Stimulated activated CD4-positive, alpha-beta T cell treated with anti-CD3 and anti-CD28 coated beads, TNF-alpha, amount 100 ng/mL, for 4 hours (primary cell): ENCODE measurements at places on chromosomes 12 and 14.
A peak's percentile ranks its signal among the peaks of the same experiment; 100 is the strongest.

DNA sequence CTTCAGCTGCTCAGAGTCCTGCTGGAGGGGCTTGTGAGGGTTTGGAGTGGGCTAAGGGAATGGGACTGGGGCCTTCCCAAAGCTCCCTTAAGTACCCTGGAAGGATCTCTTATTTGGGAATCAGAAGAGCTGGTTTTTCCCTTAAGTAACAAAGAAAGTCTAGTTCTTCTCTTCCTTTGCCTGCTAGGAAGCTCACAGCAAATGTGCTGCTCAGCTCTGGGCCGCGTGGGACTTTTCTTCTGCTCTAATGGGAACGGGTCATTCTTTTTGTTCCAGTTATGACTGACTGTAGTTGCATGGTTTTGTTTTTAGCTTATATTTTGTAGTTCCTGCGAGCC is 6.0 kb downstream of the KIF26A start:
- no peak for DNase-seq

GRCh38 chr14:89280600-89280999 is 136.4 kb downstream of the FOXN3 start:
- DNase-seq, result no peak

DNA sequence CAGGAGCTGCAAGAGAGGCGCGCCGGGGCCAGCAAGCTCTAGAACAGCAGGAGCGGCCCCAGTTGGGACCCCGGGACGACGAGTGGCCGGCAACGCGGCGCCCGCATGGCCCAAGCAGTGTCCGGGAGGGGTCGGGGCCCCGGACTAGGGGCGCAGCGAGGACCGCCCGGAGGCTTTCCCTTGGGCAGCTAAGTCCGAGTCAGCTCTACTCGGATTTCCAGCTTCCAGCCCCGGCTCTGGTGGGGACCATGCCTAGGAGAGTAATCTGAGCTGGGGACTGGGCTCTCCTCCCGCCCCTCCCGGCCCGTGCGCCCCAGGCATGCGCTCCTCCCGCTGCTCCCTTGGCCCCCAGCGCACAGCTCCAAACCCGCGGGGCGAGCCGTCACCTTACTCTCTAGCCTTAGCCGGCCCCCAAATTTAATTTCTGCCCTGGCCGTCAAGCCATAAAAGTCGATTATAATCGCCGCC is 41.6 kb upstream of the CAPRIN2 start:
- DNase-seq, result no peak

DNA sequence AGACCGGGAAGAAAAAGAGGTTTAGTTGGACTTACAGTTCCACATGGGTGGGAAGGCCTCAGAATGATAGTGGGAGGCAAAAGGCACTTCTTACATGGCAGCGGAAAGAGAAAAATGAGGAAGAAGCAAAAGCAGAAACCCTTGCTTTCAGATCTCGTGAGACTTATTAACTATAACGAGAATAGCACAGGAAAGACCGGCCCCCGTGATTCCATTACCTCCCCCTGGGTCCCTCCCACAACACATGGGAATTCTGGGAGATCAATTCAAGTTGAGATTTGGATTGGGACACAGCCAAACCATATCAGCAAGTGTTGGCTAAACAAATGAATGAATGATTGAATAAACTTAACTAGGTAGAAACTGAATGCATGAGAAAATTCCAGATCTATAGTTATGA is 85.3 kb upstream of the PARP11 start:
- DNase-seq, result no peak

DNA sequence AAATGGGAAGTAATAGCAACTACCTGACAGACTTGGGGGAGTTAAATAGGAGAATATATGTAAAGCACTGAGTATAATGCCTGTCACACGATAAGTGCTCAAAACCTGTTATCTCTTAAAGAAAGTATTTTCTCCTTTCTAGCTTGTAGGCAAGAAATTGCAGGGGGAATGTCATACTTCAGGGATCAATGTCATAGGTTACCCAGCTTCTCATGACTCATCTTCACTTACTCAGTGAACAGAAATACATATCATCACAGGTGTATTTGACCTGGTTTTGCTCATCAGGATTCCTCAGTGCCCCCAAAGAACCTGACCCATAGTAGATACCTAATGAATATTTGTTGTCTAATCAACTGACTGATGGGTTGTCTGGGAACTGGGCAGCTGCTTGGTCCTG is 285.0 kb upstream of the ATP2B1 start:
- DNase-seq, result no peak

- DNase-seq, result no peak
Measured at GRCh38 chr12:7034464-7034863, 16.2 kb upstream of the LPCAT3 start.

DNA sequence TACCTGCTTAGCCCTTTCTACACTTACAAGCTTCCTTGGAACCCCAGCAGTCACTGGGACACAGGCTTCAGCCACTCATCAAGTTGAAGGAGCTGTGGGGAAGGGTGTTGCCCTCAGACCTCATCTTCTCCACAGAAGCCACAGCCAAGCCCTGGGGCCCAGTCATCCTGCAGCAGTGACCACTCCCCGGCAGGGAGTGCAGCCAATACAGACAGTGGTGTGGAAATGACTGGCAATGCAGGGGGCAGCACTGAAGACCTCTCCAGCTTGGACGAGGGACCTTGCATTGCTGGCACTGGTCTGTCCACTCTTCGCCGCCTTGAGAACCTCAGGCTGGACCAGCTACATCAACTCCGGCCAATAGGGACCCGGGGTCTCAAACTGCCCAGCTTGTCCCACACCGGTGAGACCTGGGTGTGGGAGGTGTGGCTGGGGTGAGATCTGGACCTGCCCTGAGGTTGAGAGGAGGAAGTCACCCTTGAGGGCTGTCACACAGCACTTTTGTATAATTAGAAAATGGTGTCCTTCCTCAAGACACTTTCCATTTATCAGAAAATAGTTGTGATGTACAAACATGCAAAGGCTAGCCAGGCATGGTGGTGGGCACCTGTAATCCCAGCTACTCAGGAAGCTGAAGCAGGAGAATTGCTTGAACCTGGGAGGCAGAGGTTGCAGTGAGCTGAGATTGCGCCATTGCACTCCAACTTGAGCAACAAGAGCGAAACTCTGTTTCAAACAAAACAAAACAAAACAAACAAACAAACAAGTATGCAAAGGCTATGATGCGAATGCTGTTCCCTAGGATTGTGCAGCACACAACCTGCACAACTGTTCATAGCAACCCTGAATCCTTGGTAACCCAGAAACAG is 9.9 kb downstream of the GLI1 start:
- DNase-seq, result no peak

GRCh38 chr12:15130541-15130940 is 90.7 kb downstream of the RERG start:
- DNase-seq, result no peak

DNA sequence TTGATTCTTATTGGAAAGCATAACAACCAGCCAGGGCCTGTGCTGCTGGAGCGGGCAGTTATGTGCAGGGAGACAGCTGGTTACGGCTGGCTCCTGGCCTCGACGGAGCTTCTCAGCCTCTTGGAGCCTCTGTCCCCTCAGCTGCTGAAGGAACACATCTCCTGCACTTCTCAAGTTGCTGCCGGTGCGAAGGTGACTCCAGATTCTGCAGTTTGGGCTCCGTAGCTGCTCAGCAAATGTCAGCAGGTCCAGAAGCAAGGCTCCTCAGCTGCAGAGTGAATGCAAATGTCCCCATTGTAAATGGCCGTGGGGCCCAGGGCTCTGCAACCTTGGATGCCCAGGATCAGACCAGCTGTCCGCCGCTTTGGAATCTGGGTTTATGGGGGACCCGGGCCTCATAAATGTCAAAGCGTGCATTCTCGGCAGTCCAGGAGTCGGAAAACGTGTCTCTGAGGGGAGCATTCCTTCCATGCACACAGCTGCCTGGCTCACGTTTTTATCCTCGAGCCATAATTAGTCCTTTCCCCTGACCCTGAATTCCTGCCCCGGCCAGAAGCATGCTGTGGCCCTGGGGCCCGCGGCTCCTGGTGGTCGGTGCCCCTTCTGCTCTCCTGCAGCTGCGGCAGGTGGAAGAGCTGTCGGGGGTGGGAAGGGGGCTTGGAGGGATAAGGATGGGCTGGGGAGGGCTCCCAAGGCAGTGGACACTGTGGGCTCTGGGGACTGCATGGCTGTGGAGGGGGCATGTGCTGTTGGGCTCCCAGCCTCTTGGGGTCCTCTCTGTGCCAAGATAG is 106.0 kb downstream of the KIF26A start:
- DNase-seq, result no peak

- peak; percentile 85 for DNase-seq
Measured at GRCh38 chr14:73851567-73852382, at the start of gene PTGR2. TSS of gene PTGR2 (plus strand) at chr14:73851831. CDS start at chr14:73858863, 7,032 bp downstream.

DNA sequence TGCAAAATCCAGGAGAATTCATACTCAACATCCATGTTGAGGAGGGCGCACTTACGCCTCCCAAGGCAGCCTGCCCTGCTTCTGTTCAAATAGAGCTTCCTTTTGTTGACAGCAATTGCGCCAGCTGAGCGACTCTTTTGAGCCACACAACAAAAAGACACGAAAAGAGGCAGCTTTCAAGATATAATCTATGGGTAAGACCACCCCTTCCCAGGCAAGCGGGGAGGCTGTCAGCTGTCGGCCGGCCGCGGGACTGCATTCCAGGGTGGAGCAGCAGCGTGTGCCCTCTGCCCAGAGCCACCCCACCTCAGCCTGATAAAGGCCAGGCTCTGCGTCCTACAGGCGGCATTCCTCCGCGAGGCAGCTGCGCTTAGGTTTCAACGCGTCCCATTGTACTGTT is 15.8 kb upstream of the STAB2 start:
- DNase-seq, result no peak

GRCh38 chr14:60757567-60758002 is 23.0 kb downstream of the MNAT1 start:
- DNase-seq, result no peak

DNA sequence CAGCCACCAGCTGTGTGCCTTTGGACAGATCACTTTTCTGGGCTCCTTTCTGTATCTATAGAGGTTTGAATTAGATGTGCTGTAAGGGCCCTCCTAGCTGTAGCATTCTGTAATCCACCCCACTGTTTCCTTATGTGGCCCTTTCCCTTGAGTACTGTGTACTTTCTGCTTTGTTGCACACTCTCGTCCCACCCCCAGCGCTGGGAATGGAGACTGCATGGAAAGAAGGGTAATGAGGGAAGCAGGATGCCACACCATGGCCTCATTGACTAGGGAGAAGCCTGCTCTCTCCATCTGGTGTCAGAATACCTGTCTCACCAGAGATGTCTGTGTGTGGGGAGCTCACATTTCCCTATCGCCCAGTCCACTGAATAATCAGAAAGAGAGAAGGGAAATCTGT is 13.6 kb upstream of the GALNT16 start:
- DNase-seq, result no peak

DNA sequence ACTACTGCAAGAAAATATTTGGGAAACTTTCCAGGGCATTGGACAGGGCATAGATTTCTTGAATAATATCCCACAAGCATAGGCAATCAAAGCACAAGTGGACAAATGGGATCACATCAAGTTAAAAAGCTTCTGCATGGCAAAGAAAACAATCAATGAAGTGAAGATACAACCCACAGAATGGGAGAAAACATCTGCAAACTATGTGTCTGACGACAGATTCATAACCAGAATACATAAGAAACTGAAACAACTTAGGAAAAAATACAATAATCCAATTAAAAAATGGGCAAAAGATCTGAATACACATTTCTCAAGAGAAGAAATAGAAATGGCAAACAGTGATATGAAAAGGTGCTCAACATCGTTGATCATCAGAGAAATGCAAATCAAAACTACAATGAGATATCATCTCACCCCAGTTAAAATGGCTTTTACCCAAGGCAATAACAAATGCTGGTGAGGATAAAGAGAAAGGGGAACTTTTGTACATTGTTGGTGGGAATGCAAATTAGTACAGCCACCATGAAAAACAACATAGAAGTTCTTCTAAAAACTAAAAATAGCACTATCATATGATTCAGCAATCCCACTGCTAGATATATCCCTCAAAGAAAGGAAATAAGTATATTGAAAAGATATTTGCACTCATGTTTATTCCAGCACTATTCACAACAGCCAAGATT is 33.8 kb upstream of the ATP2B1 start:
- no peak for DNase-seq

GRCh38 chr14:23361320-23361719 is 3.7 kb downstream of the EFS start:
- no peak for DNase-seq

GRCh38 chr12:94516985-94517384 is 57.3 kb upstream of the CEP83 start:
- no peak for DNase-seq

DNA sequence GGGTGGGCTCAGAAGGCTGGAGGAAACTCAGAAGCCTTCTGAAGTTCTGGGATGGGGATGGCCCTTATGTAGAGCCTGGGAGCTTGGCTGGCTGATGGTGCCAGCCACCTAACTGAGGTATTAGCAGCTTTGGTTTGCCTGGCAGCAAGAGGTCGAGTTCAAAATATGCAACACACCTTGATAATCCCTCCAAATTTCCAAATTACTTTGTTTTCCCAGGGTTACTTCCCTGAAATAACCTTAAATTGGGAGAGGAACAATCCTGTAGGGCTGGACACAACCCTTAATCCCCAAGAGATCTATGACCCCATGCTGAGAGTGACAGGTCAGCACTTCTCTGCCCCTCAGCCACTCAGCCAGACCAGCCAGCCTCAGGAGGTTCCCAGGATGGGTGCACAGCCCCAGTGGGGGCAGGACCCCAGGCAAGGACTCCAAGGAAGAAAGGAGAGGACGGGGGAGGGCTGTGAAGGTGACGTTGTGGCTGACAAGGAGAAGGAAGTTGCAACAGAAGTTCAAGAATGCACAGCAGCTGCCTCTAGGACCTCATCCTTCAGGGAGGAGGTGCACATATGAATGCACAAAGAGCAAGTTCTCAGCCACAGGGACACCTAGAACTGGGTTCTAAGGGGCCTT is 18.6 kb upstream of the KRT77 start:
- no peak for DNase-seq

- DNase-seq, result no peak
Measured at GRCh38 chr14:54102051-54102456, 145.4 kb upstream of the BMP4 start.

- DNase-seq, result no peak
Measured at GRCh38 chr12:57355734-57356133, 75.1 kb downstream of the R3HDM2 start.

DNA sequence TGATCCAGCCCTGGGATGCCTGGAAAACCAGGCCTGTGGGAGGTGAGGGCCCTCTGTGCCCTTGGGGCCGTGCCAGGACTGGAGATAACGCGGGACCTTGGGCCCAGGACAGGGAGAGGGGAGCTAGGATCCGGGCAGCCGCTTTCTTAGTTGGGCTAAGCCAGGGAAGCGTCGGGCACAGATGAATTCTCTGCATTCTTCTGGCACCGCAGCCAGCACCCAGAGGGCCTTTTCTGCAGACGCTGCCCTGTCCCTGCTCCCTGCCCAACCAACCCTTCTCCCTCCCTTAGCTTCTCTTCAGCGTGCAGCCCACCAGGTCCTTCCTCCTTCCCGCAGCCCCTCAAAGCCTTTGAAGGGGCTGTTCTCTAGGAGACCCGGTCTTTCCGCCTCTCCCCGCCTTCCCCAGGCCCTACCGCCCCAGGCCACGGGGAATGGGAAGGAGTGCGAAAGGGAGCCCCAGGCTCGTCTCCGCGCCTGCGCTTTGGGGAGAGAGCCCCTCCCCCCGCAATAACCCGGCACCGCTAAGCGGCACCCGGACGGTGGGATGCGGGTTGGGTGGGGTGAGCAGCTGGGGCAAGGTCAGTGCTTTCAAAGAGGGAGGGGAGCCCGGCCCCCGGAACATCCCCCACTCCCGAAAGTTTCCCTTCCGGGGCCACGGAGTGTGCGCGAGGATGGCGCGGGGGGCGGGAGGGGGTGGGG is 663 bp downstream of the NCKAP5L start:
- DNase-seq, result peak; percentile 29

GRCh38 chr14:65794674-65795279 is 382.2 kb downstream of the FUT8 start:
- no peak for DNase-seq
